Dermis microvascular lymphatic vessel endothelial cell (primary cell): ENCODE measurements at places on chromosomes 7 and 10.

GRCh38 chr7:2785071-2785500 is 59.0 kb downstream of the GNA12 start:
- DNase-seq, result peak; percentile 89

DNA sequence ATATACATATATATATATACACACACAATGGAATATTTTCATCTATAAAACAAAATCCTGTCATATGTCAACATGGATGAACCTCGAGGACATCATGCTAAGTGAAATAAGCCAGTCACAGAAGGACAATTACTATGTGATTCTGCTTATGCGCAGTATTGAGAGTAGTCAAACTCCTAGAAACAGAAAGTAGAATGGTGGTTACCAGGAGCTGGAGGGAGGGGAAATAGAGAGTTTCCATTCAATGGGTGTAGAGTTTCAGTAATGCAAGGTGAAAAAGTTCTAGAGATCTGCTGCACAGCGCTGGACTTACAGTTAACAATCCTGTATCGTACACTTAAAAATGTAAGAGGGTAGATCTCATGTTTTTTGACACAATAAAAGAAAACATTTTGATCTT is 181.9 kb downstream of the CDCA7L start:
- no peak for DNase-seq

GRCh38 chr7:54774785-54775740 is 16.1 kb upstream of the SEC61G start:
- no peak for DNase-seq

- DNase-seq, result no peak
These were observed 87.3 kb downstream of the CCSER2 start for GRCh38 chr10:84415539-84416244.

- DNase-seq, result peak; percentile 47
These were observed 1.1 kb upstream of the ITGB8 start for GRCh38 chr7:20329389-20330238.

- no peak for DNase-seq
These were observed 233.3 kb downstream of the LRRN3 start for GRCh38 chr7:111324228-111324627.

DNA sequence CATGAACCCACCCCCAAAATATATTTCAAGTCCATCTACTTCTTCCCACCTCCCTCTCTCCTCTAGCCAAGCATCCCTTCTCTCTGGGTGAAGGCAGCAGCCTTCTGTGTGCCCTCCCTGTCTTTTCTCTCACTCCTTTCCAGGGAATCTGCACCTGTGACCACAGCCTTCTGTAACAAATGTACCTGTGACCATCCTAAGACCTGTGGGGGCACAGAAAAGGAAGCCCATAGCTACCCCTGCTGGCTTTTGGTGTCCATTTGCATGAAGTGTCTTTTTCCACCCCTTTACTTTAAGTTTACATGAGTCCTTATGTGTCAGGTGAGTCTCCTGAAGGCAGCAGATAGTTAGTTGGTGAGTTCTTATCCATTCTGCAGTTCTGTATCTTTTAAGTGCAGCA is 2.0 kb upstream of the TBXAS1 start:
- DNase-seq, result no peak

DNA sequence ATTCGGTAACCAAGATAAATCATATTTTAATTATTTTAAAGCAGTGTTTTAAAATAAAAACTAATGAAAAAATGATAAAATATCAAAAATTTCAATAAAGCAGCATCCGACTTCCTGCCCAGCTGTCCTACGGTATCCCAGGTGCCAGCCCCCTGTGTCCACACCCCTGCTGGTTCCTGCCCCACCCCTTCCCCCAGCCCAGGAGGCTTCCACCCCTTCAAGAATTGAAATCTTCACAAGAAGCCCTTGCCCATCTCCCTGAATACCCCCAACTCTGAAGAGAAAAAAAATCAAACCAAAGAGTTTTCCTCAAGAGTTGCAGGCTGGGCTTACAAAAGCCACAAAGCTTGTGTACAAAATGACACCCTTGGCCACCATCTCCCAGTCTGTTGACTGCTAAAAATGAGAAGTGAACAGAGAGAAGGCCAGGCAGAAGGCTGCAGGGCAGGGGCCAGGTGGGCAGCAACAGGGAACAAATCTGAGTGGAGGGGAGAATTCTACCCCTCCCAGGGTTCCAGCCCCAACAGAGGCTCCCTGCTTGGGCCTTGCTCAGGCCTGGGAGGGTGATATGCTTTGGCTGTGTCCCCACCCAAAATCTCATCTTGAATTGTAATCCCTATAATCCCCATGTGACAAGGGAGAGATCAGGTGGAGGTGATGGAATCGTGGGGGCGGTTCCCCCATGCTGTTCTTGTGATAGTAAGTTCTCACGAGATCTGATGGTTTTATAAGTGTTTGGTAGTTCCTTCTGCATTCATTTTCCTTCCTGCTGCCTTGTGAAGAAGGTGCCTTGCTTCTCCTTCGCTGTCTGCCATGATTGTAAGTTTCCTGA is 14.5 kb downstream of the GPRIN2 start:
- DNase-seq, result no peak

- DNase-seq, result no peak
These were observed 18.3 kb downstream of the WDR91 start for GRCh38 chr7:135192914-135193536.

GRCh38 chr7:101563943-101564777 is 64.9 kb downstream of the MYL10 start:
- DNase-seq, result no peak

GRCh38 chr7:140390466-140391190 is 7.7 kb downstream of the SLC37A3 start:
- no peak for DNase-seq

GRCh38 chr7:112414855-112415490 is 35.3 kb upstream of the IFRD1 start:
- peak; percentile 56 for DNase-seq

GRCh38 chr10:12691596-12691995 is 309.9 kb downstream of the CCDC3 start:
- DNase-seq, result no peak

DNA sequence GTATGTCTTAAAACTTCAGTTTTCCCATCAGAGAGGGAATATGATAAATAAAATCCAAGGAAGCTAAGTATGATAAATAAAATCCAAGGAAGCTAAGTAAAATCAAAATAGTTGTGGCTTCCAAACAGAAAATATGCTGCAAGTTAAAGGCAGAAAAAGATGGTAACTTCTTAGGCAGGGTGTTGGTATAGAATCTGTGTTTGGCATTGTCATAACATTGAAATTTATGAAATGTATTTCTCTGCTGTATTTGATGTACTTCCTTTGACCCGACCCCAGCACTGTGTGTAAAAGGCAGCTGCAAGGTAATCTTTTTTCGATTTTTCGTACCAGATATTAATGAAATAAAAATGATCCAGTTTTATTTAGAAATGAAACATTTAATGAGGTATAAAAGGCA is 537.2 kb downstream of the TFEC start:
- no peak for DNase-seq

- DNase-seq, result no peak
These were observed 35.9 kb upstream of the AP5Z1 start for GRCh38 chr7:4739528-4739992.

- peak; percentile 63 for DNase-seq
These were observed 236.8 kb downstream of the FRMD4A start for GRCh38 chr10:14093730-14094484.

DNA sequence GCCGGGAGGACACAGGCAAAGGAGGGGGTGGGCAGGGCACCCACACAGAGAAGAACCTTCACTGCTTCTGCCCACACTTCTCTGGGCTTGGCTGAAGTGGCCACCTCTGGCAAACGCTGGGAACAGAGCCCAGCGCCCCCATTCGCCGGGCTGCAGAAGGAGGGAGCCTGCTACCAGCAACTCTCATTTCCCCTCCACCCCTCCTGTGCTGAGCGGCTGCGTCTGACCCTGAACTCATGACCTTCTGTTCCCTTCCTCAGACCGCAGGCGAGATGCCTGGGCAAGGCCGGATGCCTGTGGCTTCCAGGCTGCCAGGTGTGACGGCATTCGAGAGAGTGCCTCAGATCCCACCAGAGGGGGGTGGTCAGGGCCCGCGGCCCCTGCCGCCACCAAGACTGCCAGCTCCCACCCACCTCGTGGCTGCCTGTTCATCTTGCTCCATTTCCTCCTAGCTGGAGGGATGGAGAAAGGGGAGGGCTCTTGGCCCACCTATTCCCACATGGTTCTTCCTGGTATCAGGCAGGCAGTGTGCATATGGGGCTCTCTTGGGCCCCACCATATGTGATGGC is 19.8 kb downstream of the DNAJB12 start:
- peak; percentile 86 for DNase-seq

DNA sequence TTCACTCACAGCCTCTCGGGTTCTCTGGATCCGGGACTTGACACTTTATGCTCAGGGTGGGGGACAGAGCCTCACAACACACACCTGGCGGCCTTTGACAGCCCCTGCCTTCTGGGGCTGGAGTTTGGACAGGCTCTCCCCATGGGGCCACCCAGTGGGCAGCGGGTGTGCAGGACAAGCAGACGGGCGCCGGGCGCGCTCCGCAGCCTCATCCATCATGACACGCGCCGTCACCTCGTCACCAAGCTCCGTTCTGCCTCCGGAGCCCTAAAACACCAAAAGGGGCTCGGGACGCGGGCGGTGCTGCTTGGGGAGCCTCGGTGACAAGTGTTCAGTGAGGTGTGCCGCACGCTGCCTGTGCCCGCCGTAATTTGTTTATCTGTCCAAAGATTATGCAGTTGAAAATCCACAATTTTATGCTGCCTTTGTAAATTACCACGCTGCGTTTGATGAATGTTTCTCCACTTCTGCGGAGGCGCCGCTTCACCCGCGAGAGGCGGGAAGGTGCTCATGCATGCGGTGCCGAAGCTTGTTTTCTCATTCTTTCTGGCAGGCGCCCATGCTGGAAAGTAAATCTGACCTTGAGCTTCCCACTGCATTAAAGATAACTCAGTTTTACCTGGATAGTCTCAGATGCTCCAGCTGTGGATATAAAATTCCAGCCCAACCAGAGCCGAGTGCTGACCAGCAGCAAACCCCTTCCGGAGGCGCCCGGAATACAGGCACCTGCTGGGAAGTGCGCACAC is 6.2 kb downstream of the NKX6-2 start:
- DNase-seq, result no peak

DNA sequence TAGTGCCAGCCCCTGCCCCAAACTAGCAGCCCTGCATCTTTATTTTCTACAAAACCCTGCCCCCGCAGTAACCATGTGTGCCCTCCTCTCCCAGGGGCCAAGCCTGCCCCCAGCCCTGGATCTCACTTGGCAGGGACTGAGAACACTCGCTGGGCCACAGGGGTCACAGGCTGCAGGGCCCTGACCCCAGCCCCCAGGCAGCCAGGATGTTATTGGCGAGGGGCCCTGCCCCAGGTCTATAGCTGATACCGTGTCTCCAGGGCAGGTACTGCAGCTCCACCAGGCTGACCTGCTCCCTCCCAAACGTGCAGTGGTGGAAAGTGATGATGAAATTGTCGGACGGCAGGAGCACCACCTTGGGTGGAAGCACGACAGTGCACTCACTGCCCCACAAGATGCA is 35.9 kb upstream of the TUBB8 start:
- no peak for DNase-seq

DNA sequence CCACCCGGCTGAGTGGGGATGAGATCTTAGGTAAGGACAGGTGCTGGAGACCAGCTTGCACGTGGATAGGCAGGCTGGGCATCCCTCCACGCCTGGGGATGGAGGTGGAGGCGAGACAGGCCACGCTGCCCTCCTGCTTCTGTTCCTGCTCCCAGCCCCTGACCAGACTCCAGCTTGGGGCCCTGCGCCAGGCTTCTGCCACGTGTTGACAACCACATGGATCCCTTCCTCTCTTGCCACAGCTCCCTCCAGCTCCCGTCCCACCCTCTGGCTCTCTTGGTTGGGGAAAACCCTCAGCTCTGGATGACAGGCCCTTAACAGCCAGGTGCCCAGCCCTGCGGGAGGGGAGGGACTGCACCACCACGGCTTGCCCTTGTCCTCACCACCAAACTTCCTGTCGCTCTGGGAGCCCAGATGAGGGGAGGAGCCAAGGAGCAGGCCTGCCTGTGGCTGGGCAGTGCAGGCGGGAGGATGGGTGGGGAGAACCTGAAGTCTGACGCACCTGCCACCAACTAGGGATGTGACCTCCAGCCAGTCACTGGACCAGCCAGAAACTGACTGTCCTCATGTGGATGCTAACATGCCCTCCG is 36.0 kb downstream of the KCNH2 start:
- DNase-seq, result no peak

DNA sequence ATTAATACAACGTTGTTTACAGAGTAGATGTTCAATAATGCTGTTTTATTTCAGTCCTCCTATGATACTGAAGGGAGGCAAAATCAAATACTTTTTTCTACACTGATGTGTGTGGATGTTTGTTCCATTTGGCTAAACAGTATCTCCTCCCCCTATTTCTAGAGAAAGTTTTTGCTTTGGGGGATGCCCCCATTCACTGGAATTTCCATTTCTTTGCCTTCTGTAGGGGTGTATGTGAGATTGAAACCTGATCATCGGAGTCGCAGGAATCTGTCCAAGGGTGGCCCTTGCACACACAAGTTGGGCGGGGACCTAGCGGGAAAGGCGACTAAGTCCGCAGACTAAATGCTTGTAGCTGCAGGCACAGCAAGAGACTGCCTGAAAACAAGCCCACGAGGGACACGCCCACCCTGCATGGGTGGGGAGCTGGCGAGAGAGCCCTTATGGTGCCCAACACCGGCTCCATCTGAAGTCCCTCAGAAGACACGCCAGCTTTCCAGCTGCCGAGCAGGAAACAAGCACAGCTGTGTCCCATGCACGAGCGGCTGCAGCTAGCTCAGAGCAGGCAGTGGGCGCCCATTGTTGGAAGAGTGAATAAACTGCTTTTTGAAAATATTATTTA is 58.0 kb downstream of the ESYT2 start:
- DNase-seq, result no peak

DNA sequence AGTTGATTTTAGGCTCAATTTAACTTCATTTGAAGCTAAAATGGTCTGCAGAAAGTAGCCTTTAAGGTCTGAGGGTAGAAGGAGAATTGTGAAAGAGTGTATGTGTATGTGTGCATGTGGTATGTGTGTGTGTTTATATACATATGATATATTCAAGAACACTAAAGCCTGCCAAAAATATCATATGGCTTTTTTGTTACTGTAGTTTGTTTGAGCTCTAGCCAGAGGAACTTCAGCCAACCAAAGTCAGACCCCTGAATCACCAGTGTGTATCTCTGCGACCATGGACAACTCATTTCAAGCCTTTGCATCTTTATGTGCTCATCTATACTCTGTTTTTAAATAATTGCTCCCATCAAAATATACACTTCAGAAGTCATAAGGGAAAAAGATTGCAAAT is 58.4 kb upstream of the HDAC9 start:
- DNase-seq, result no peak

GRCh38 chr10:114879093-114879492 is 57.5 kb downstream of the FHIP2A start:
- DNase-seq, result no peak
